IMR-90 (cell line): ENCODE measurements at places on chromosomes 4 and X. TPM values are rescaled to one million over a fixed set of nuclear protein-coding genes. Genes with fewer than 3 reads are reported as not detected.
A peak's percentile ranks its signal among the peaks of the same experiment; 100 is the strongest.

The RNF175 gene
- total RNA-seq, result not detected in 2 replicates

The SOX3 gene
- not detected in 2 replicates for total RNA-seq

The NONO gene
- total RNA-seq, result 444 and 609 TPM in 2 replicates

The SHROOM2 gene
- total RNA-seq, result 8.1 TPM in 2 replicates

The EXOC1L gene
- not detected in 2 replicates for total RNA-seq

DNA sequence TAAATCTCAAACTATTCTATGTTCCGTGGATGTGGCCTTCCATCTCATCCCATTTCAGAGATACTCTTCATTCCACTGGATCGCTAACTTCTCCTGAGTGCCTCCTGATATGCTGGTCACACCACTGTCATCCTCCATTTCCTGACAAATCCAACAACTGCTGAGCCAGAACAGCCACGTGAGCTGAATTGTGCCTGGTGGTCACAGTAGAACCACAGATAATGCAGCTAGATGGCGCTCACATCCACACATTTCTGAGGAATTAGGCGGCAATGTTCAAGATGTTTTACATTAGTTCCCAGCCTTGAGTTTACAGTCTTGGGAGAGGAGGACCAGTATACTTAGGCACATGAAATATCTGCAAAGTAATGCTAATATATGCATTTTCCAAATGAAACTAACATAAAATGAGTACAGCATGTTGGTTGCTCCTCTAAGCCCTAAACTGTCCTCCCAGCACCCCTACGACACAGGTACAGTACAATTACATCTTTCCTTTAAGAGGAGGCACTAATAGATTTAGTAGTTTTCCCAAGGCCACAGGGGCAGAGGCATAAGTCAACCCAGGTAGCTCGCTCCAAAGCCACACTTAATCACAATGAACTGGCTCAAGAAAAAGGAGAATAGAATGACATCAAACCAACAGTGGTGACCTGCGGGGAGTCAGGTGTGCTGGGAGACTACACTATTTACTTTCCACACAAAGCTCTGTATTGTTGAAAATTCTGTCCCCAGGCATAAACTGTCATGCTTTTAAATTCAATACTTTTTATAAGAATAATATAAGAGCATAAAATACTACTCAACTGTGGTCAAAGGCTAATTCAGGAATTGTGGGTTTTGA is 134.2 kb downstream of the CHIC2 start:
- DNase-seq, result peak; percentile 93
- H3K27me3 ChIP-seq, result no peaks in the 10 kb centered on the region
- H3K4me1 ChIP-seq, result peaks cover 14% of the 10 kb centered on the region
- H3K36me3 ChIP-seq, result no peaks in the 10 kb centered on the region
- H3K4me3 ChIP-seq, result no peak overlapping the region
